ENCODE measurements at places on chromosomes 1 and 21. TPM values are rescaled to one million over a fixed set of nuclear protein-coding genes. Genes with fewer than 3 reads are reported as not detected.

PFDN2 gene
- 95.3 TPM for total RNA-seq

C8A gene
- total RNA-seq = not detected

EXTL1 gene
- total RNA-seq = not detected

ZNF124 gene
- total RNA-seq = 13.2 TPM

C1orf53 gene
- 1.9 TPM for total RNA-seq

GRCh38 chr1:183313063-183313462 is 105.1 kb downstream of the NMNAT2 start:
- DNase-seq = no peak

DNA sequence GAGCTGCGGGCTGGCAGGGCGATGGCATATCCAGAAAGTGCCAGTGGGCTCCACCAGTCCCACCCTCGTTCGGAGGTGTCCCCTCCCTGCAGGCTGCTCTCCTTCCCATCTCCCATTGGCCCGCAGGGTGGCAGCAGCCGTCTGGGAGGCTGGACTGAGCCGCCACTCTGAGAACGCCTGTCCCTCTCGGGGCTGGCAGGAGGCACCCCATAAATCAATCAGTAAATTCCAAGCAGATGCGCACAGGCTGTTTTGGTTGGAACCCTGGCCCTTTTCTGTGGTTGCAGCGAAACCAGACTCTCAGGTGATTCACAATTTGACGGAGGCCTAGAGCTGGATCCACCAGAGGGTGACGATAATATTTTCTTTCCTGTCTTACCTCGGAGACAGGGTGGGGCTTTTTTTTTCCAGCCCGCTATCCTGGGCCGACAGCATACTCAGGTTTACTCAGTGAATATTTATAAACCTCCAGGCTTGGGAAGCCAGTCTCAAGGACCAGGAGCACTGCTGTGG is 99.7 kb downstream of the GLIS1 start:
- DNase-seq = no peak

DNA sequence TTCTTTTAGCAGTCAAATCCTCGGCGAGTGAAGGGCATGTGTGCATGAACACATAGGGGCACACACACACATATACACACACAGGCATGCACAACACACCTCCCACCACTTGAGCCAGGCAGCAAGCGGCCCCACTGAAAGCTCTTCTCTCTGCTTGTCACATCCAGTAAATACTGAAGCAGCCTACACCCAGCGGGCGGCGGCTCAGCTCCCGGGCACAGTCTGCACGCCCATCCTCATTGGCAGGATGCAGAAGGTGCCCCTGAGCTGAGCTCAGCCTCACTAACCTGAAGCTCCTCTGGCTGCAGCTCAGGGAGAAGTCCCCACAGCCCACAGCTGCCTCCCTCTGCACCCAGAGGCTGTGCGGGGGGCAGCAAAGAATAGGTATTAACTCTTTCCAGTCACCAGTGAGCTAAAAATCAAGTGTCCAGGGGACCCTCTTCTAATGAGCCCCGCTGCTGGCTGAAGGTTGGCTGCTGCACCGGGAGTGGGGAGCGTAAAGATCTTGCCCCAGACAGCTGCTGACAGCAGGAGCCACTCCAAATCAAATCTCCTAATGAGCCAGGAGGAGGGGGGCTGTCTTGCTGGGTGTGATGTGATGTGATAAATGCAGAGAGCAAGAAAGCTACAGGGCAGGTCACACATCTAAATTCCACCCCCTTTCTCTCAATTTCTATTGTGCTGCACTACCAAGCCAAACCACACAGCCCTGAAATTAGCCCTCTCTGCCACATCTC is 12.5 kb downstream of the RGS8 start:
- no peak for DNase-seq

DNA sequence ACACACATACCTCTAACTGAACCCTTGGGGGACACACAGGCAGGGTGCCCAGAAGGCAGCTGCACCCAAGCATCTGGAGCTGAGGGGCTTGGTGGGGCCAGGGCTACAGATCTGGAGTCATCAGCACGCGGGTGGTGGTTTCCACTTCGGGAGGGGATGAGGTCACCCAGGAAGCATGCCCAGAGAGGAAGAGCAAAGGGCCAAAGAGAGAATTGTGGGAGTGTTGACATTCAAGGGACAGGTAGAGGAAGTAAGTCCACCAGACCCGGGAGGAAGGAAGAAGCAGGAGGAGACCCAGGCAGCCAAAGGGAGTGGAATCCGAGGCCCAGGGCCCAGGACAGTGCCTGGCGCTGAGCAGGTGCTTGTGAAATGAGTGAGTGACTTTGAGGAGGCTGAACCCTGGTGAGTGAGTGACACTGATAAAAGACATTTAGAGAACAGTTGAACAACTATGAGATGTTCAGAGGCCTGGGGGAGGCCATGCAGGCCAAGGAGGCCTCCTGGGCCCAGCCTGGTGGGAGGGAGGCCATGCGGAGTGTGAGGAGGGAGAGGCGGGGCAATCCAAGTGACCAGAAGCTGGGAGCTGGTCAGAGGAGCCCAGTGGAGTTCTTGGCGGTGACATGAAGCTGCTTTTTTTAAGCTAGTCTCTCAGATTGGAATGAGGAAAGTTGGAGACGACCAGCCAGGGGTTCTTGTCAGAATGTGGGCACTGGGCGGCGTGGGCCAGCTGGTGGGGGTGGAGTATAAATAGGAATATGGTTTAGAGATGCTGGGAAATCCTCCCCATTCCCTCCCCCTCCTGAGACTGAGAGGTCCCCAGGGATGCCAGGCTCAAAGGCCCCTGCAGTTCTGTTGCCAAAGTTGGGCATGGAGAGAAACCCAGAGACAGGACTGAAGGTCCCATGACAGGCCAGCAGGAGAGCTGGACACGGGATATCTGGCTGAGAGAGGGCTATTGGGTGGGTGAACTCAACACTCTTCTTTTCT is 7.9 kb downstream of the CDK18 start:
- no peak for DNase-seq

GRCh38 chr1:35707601-35708440 is 10.9 kb downstream of the C1orf216 start:
- no peak for DNase-seq

DNA sequence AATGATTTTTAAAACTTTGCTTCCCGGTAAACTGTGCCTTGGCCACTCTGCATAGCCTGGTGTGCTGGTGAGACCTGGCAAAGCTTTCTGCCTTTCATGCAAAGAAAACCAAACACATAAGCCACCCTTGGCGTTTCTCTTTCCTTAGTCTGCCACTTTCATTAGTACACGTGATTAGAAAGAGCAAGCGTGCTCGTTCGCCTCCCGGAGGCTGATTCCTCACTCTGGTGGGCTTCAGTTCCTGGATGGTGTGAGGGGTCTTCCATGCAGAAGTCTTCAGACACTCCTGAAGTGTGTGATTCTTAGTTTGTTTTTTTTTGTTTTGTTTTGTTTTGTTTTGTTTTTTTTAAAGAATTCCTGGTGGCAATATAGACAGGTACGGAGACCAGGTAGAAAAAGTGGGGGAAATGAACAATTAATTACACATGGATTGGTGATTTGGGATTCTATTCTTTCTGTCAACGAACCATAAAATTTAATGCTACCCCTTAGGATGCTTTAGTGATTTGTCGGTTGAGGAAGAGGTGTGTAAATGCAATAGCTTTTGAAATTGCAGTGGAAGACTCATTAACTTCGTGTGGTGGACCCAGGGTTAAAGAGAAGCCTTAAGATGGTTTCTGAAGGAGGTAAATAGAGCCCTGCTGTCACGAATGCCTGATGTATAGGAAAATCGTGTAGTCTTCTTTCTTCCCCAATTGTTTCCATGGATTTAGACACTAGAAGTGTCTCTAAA is 2.1 kb downstream of the GALNT2 start:
- DNase-seq = no peak

DNA sequence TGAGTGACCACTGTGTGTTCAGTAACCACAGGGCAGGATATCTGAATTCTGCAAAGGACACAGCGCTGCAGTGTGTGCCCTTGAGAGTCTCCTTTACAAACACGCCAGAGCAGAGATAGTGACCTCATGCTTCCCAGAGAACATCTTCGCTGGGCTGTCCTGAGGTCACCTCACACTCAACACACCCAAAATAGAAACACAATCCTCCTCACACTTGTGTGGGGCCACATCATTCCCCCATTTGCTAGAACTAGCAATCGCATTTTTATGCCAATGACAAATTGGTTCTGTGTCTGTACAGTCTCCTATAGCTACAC is 140.1 kb upstream of the NRIP1 start:
- no peak for DNase-seq

- DNase-seq = no peak
Observed at GRCh38 chr1:212966616-212967015, 16.3 kb downstream of the VASH2 start.

Measured in activated naive CD4-positive, alpha-beta T cell treated with anti-CD3 and anti-CD28 coated beads, Interleukin-2, amount 50 U/mL, for 72 hours (primary cell).